Activated T-helper 17 cell treated with anti-CD3 and anti-CD28 coated beads, Interleukin-2, amount 50 U/mL, for 72 hours (primary cell): ENCODE measurements at places on chromosomes 1 and 21.

DNA sequence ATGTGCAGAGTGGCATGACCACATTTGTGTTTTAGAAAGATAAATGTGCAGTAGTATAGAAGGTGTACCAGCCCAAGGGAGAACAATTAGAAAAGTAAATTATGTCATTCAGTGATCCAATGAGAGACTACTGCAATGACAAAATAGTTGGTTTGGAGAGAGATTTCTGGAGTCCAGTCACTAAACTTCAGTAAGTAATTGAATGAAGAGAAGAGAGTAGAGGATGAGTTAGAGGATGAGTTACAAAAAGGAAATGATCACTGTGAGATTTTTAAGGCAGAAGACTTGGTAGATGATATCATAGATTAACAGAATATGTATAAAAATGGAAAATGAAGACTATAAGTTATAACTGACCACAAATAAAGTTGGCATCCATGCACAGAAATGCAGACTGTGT lies 8.4 kb downstream of the CR2 start:
- peak; percentile 59 for ATAC-seq

- ATAC-seq: no peak
Measured at GRCh38 chr1:90208949-90209348, 214.0 kb downstream of the ZNF326 start.

DNA sequence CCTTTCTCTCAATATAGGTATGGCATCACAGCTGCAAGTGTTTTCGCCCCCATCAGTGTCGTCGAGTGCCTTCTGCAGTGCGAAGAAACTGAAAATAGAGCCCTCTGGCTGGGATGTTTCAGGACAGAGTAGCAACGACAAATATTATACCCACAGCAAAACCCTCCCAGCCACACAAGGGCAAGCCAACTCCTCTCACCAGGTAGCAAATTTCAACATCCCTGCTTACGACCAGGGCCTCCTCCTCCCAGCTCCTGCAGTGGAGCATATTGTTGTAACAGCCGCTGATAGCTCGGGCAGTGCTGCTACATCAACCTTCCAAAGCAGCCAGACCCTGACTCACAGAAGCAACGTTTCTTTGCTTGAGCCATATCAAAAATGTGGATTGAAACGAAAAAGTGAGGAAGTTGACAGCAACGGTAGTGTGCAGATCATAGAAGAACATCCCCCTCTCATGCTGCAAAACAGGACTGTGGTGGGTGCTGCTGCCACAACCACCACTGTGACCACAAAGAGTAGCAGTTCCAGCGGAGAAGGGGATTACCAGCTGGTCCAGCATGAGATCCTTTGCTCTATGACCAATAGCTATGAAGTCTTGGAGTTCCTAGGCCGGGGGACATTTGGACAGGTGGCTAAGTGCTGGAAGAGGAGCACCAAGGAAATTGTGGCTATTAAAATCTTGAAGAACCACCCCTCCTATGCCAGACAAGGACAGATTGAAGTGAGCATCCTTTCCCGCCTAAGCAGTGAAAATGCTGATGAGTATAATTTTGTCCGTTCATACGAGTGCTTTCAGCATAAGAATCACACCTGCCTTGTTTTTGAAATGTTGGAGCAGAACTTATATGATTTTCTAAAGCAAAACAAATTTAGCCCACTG lies 11.5 kb downstream of the HIPK1 start:
- peak; percentile 81 for ATAC-seq

GRCh38 chr1:15384301-15384901 lies 25.3 kb upstream of the EFHD2 start:
- peak; percentile 29 for ATAC-seq

- ATAC-seq: no peak
Measured at GRCh38 chr21:27580276-27580675, 613.4 kb upstream of the ADAMTS5 start.

GRCh38 chr1:4010814-4011605 lies 110.9 kb upstream of the C1orf174 start:
- ATAC-seq: no peak

- no peak for ATAC-seq
Measured at GRCh38 chr1:116990612-116991151, 10.9 kb upstream of the CD101 start.

DNA sequence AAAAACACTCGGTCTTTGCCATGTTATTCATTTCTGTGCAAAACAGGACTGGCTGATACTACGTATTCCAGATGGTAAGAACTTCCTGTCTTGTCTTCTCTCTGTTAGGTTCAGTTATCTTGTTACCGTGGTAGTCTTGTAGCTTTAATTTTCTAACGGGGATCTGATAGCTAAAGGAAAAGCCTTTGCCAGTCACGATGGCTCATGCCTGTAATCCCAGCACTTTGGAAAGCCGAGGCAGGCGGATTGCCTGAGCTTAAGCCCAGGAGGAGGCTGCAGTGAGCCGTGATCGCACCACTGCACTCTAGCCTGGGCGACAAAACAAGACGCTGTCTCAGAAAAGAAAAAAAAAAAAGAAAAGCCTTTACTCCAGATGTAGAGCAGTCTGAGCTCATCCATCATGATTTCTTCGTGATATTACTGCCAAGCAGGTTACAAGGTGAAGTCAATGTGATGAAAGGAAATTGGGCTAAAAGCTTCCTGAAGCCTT lies 11.1 kb upstream of the MSTO1 start:
- peak; percentile 69 for ATAC-seq

DNA sequence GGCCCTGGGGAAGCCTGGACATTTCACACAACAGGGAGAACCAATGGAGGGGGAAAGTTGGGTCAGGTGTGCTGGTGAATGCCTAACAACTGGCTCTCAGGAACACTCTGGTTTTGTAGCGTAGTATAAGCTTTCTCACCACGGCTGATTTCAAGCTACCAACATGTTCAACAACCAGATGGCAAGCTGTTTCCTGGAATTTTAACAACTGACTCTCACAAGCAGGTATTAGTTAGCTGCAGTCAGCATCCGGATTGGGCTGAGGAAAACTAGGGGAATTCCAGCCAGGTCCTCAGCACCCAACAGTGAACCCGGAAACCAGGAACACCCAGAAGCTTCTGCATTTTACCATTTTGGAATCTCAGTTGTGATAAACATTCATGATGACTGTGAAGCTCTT lies 162.3 kb upstream of the CAMK1G start:
- no peak for ATAC-seq

DNA sequence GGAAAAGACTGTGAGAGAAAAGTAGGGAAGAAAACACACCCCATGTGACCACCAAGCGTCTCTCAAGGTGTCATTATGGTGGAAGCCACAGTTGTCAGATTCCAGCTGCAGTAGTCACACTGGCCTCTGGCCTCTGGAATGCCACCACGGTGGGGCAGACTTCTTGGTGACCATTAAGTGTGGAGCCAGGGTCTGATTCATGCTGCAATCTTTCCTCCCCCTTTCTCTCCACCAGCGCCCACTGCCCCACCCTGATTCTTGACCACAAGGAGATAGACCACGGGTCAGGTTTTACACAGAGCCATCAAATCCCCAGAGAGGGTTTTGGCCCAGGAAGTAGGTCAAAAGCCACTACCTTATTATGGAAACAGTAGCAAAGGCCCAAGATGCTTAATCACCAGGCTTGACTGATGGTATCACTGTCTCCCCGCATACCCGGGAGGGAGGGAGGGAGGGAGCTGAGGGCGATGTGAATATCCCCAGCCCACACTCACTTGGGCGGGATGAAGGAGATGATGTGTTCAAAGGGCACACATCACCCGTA lies 52.7 kb upstream of the GRHL3 start:
- ATAC-seq: peak; percentile 16

DNA sequence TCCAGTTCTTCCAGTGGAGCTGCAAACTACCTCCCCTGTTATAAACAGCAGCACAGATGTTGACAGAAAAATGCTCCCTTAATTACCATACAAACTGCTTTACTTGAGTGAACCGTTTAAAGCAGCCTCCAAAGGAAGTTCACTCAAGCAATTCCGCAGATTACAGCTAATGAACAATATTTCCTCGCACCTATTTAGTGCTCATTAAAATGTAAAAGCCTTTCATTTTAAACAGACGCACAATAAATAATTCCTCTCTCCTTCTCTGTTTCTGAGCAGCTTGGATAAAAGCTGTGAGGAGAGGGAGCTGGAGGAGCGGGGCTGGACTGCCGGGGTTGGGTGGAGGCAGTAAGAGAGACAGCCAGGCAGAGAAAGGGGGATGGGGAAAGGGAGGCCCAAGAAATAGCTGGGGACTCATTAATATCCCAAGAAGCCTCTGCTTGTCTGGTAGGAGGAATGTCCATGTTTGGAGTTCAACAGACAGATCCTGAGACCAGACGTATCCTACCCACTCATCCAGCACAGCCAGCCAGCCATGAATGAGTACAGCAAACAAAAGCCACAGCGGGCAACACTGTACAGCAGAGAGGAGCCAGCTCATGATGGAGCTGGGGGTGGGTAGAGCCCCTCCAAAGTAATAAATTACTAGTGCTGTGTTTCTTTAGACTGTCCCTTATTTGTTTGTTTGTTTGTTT lies 227.7 kb downstream of the GPATCH2 start:
- ATAC-seq: no peak

GRCh38 chr1:248850536-248851251 lies 8.2 kb downstream of the ZNF692 start:
- no peak for ATAC-seq

DNA sequence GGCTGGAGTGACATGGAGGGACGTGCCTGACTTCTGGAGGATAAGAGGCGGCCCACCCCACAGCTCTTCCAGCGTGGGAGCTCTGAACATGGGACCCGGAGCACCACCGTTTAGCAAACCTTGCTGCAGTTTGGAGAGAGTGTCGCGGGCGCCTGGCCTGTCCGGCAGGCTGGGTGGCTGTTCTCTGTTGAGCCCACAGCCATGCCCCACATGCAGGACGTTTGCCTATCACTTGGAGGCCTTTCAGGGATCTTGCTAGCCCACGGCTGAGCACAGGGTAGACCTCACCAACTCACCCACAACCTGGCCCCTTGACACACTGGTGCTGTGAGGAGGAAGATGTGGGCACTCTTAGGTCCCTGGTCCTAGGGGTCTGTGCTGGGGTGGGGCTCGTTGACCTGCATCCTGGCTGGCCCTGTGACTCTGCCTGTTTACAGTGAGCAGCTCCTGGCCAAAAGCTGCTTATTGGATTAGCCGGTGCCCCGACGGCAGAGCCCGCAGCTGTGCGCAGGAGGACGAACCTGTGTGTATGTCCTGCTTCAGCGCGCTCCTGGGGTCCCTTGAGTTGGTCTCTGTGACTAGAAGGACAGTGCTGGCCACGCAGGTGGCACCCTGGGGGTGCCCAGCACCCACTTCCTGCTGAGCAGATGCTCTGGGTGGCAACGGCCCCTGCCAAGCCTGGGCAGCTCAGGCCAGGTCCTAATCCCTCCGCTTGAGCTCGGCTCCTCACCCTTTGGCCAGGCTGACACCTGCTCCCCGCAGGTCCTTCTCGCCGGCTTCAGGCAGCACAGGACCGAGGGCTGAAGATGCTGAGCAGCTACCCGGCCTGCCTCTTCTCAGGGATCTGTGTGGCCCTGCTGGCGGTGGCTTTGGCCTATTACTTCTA lies 72.4 kb upstream of the TRAPPC10 start:
- ATAC-seq: no peak

- no peak for ATAC-seq
Measured at GRCh38 chr1:184820956-184821355, 66.3 kb upstream of the EDEM3 start.

- no peak for ATAC-seq
Measured at GRCh38 chr21:33978585-33978984, 63.0 kb upstream of the ATP5PO start.

- ATAC-seq: no peak
Measured at GRCh38 chr1:65509912-65510680, 89.6 kb downstream of the LEPR start.
